GM23338 (cell line): ENCODE measurements at places on chromosomes 6 and 20.
A peak's percentile ranks its signal among the peaks of the same experiment; 100 is the strongest.

DNA sequence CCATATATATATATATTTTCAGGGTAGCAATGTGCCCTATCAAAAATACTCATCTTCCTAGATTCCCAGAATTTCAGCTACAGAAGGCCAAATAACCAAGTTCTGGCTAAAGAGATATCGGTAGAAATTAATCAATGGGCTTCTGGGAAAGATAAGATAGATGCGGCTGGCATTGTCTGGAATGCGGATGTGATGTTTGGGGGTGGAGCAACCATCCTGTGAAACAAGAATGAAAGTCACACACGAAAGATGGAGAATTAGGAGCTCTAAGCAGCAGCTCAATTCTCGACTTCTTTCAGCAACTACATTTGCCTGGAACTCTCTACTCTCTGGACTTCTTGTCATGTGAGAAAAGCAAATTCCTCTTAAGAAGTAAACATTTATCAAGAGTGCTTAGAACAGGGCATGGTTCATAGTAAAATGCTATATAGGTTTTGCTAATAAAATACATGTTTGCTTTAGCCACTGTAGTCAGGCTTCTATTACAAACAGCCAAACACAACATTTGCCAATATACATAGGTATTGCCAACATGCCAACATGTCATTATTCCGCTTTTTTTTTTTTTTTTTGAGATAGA lies 90.8 kb downstream of the CLIC5 start:
- DNase-seq: no peak

DNA sequence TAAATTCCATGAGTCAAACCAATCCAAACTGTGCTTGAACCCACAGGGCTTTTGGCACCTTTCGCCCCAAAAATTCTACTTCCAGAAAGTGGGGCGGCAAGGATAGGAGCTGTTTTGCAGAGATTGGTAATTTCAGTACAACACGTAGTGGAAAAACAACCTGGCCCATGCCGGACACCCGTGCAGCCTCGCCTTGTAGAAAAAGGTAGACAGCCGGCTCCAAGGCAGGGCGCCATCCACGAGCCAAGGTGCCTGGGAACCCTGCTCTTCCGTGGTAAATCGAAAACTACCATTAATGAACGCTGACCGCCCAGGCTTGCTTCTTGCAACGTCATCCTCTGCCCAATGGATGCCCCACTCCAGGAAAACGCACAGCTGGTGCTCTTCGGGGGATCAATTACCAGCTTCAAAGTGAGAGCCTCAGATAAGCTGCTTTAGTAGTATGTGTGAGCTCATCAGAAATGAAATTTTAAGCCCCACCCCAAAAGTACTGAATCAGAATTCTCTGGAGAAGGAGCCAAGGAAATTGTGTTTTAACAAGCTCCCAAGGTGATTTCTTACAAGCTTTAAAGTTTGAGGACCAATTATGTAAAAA lies 1.8 kb downstream of the OOEP start:
- DNase-seq: no peak

GRCh38 chr6:86775893-86776292 lies 161.4 kb upstream of the HTR1E start:
- no peak for DNase-seq

DNA sequence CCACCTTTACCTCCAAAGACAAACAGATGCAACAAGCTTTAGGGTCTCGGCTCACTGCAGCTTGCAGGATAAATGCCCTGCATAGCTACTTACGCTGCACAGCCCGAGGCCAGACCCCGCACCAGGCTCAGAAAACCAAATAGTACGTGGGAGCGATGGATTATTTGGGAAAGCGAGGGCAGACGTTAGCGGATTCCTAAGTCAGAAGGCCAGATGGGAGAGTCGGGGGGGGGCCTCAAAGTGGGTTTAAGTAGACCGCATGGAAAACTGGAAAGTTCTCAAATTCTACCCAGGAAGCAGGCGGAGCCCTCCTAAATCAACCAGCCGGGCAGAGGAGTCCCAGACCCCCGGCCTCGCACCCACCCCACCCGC lies 382 bp downstream of the SFT2D1 start:
- DNase-seq: peak; percentile 33

DNA sequence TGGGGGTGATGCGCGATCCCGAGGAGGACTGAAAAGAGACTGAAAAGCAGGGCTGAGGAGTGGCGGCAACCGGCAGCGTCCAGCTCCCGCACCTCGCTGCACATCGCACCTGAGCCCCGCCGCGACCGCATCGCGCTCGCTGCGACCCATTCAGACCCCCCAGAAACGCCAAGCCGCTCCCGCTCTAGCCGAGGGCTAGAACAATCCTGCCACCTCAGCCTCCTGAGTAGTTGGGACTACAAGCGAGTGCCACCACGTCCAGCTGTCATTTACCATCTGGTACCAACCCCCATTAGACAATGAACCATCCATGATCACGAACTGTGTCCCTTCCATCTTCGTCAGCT lies 33.2 kb downstream of the HLA-A start:
- no peak for DNase-seq

- no peak for DNase-seq
These were observed 136.6 kb downstream of the GMDS start for GRCh38 chr6:2108700-2109306.

DNA sequence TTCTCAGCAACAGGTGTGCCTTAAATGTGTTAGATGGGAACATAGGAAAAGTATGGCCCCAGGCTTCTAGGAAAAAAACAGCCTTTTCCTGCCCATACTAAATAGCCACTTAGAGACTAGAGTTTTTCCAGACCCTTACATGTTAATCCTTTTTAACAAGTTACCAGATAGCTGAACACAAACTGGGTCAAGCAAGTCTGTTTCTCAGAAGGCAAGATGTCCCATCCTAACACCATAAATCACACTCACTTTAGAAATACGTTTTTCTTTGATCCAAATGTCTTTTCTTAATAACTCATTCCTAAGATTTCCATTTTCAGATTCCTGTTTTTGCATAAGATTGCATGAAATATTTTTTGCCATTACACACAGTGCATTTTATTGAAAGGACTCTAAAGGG lies 241.3 kb downstream of the KCNQ5 start:
- no peak for DNase-seq

- DNase-seq: no peak
These were observed 24.4 kb upstream of the FKBP1A start for GRCh38 chr20:1417273-1417672.

DNA sequence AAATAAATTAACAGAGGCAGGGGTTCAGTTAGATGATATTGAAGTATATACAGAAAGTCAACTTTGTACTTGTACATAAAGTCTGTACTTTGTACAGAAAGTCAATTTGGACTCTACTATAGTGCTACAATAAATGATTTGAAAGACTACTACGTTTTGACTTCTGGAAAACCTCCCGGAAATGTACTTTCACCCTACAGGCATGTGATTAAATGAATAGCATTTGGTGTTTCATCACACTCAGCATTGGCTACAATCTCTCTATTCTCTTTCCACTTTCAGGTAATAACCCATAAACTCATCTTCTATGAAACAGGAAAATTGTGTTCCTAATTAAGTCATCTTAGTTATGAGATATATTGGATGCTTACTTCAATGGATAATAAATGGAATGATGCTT lies 25.6 kb upstream of the MC3R start:
- DNase-seq: no peak

DNA sequence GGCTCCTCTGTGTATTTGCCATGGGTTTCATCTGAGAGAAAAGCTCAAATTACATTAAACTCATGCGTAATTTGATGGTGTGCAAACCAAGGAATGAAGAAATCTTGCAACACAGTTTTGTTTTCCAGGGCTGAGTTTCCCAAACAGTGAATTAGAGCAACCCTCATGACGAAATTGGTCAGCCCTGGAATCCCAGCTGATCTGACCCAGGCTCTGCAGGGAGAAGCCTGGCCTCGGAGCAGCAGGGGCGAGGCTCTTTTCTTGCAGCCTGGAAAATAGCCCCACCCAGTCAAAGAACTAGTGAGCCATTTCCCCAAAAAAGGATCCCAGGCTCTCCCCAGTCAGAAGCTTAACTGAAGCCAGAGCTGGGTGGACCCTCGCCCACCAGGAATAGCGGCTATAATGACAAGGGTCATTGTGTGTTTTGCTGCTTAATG lies 107.3 kb upstream of the SNX9 start:
- no peak for DNase-seq

DNA sequence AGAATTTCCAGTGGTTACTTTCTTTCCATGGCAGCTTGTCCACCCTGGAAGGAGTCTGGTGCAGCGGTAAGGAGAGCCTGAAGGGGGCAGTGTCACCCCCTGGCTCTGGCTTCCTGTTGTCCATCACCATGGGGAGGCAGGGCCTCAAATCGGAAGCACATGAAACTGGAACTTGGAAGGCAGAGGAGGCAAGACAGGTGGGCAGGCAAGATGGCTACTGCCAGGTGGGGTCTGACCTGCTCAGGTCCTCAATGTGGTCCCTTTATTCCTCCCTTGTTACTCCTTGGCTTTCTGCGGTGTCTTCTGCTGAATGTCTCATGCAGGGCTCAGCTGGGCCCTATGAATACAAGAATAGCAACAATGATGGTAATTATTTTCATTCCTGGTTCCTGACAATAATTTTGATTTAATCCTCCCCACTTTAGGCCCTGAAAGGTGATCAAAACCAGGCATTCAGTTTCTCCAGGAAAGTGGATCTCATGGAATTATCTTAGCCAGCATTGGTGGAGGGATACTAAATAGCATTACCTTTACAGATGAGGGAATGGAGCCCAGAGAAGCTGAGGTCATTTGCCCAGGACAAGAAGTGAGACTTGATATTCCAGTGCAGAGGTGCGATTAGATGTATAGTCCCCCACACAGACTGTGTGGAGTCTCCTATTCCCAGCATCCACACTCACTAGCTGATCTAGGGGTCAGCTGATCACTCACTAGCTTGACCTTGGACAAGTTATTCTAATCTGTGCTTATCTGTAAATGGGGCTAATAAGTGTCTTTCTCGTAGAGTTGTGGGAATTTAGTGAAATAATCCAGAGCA lies 17.6 kb upstream of the SNAI1 start:
- peak; percentile 89 for DNase-seq

DNA sequence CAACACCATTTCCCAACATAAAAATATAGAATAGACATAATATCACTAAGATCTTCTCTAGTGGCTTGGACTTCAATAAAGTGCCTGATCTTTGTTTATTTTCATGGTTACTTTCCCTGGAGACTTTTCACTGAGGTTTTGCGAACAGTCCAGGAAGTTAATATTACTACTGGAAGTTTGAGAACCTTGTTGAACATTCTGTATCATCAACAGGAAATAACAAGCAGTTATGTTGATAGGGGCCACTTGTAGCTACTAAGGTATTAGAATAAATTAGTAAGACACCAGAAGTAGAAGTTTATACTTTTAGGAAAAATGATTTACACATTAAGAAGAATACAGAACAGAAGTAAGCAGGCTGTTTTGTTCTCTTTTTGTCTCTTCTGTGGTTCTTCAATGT lies 180.2 kb downstream of the TFAP2B start:
- no peak for DNase-seq

DNA sequence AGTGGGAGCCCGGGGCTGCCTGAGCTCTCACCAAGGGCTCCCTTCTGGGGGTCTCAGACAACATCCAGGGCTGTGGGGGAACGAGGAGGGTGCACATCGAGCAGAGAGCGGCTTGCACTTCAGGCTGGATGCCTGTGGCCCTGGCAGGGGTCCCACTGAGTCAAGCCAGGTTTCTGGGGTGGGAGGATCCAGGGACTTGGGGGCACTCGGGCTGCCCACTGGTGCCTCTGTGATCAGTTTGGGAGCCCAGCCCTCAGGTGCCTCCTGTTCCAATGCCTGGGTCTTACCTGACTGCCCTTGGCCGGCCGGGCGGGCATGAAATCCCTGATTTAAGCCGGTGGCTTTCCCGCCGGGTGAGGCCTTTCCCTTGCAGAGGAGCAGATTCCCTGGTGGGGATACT lies 470 bp downstream of the COL20A1 start:
- DNase-seq: no peak

DNA sequence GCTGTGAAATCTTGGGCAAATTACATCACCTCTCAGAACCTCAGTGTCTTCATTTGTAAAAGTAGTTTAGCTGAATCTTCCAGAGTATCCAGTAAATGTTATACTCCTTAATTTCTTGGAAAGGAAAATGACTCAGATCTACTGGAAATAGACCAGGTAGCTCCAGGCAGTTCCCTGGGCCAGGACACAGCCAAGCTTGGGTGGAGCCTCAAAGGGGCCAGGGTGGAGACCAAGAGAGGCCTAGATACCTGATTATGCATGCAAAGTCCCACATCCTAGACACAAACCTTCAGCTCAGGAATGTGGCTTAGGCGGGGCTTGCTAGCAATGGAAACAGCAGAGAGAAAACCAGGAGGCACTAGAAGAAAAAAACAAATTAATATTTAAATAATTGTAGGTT lies 272.8 kb downstream of the MAFB start:
- no peak for DNase-seq

- DNase-seq: no peak
These were observed 96.6 kb downstream of the CDYL start for GRCh38 chr6:4872841-4873240.

DNA sequence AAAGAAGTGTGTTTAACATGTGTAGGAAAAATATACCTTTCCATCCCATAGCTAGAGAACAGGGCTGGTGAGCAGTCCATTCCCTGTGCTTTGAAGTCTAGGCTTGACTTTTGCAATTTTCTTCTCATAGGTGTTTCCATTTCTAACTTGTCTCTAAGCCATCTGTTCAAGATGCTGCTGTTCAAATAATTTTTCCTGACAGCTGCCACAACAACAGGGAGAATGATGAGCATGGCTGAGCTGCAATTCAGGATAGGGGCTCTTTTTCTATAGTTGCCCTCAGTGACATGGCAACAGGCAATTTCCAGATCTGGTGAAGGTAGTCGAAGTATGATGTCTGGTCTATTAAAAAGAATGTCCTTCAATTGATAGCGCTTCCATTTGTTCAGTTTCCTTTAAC lies 103.0 kb upstream of the HS3ST5 start:
- DNase-seq: no peak

GRCh38 chr20:13638496-13639149 lies at the start of gene TASP1:
Gene TASP1 (minus strand): TSS chr20:13638932. CDS start chr20:13630078, 8,854 bp downstream.
- peak; percentile 99 for DNase-seq

DNA sequence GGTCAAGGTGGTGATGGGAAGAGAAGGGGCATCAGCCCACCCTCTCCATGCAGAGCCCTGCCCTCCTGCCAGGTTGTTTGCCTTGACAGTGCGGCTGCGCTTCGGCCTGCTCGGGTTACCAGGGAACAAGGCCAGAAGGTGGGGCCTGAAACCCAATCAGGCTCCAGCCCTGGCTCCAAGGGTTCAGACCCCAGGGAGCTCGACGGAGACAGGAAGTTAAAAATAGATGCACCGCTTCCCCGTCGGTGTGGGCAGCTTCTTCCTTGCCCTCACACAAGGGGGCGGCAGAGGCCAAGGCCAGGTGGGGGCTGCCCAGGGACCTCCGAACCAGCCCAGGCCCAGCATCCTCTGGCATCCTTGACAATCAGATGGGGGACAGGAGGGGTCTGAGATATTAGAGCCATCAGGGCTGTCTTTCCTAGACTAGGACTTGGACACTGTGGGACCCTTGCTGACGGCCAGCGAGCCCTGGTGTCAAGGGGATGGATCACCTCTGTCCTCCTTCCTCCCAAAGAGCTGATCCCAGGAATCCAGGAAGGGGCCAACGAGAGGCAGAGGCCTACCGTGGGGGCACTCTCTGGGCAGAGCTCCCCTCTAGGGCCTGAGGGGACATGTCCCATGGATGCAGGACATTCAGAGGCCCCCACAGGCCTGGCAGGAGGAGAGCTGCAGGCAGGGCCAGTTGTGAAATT lies 65.2 kb downstream of the RIPOR3 start:
- peak; percentile 95 for DNase-seq
